Fibroblast of lung (primary cell): ENCODE measurements at places on chromosomes 3 and 15. TPM values are rescaled to one million over a fixed set of nuclear protein-coding genes. Genes with fewer than 3 reads are reported as not detected.

Gene LXN
- total RNA-seq, result 168 and 495 TPM in 2 replicates

Gene RAB6B
- total RNA-seq, result 0.51 and 0.83 TPM in 2 replicates

Gene IL12A
- 27.2 and 72.5 TPM in 2 replicates for total RNA-seq

Gene RBP2
- not detected in 2 replicates for total RNA-seq

Gene OR4M2
- total RNA-seq, result not detected in 2 replicates

Gene SLC6A11
- total RNA-seq, result not detected in 2 replicates

Gene TUBGCP5
- total RNA-seq, result 17.0 and 19.5 TPM in 2 replicates

Gene BCL2A1
- 5.9 and 8.9 TPM in 2 replicates for total RNA-seq

Gene XCR1
- total RNA-seq, result under 0.01 TPM in 1 of 2 replicates, not detected in the other

Gene LYZL4
- total RNA-seq, result not detected in 2 replicates

Gene TM4SF18
- total RNA-seq, result not detected in 2 replicates

Gene SLC22A13
- total RNA-seq, result 0.26 and 0.33 TPM in 2 replicates

Gene PLA2G4E
- not detected in 2 replicates for total RNA-seq

Gene SLITRK3
- under 0.01 TPM in 1 of 2 replicates, not detected in the other for total RNA-seq

Gene ARRDC4
- 24.7 and 39.8 TPM in 2 replicates for total RNA-seq

Gene SKOR1
- total RNA-seq, result under 0.01 and 0.17 TPM in 2 replicates

Gene GABRR3
- total RNA-seq, result not detected in 2 replicates

Gene C3orf22
- not detected in 2 replicates for total RNA-seq

Gene CTSH
- total RNA-seq, result 6.9 and 34.2 TPM in 2 replicates

Gene GPR171
- total RNA-seq, result not detected in 2 replicates

Gene CHRD
- total RNA-seq, result 1.3 and 4.8 TPM in 2 replicates

Gene GPR27
- total RNA-seq, result under 0.01 TPM in 1 of 2 replicates, not detected in the other

Gene RTP3
- not detected in 2 replicates for total RNA-seq

Gene ACKR2
- under 0.01 and 0.26 TPM in 2 replicates for total RNA-seq

Gene TMED3
- total RNA-seq, result 82.2 and 118 TPM in 2 replicates

Gene NANOGP8
- total RNA-seq, result not detected in 2 replicates

Gene TMEM115
- 39.3 and 44.8 TPM in 2 replicates for total RNA-seq

Gene MITF
- total RNA-seq, result 22.3 and 34.3 TPM in 2 replicates

Gene SAMMSON
- total RNA-seq, result under 0.01 TPM in 2 replicates

Gene SAXO2
- total RNA-seq, result 0.66 and 1.8 TPM in 2 replicates

Gene PIGZ
- 0.51 and 0.66 TPM in 2 replicates for total RNA-seq

Gene C2CD4A
- total RNA-seq, result not detected in 2 replicates

Gene DTX3L
- 24.4 and 31.9 TPM in 2 replicates for total RNA-seq

Gene C3orf18
- total RNA-seq, result 14.1 and 25.8 TPM in 2 replicates

Gene TMEM212
- total RNA-seq, result not detected in 2 replicates

Gene GOLGA8Q
- total RNA-seq, result 0.33 and 1.3 TPM in 2 replicates

Gene LMAN1L
- total RNA-seq, result not detected in 2 replicates

Gene NR2E3
- total RNA-seq, result 0.77 and 1.3 TPM in 2 replicates

Gene C15orf62
- total RNA-seq, result under 0.01 and 0.17 TPM in 2 replicates

Gene DENND6A
- 13.4 and 14.1 TPM in 2 replicates for total RNA-seq

Gene TGM4
- total RNA-seq, result not detected in 2 replicates

Gene NAALADL2
- total RNA-seq, result 5.6 and 11.6 TPM in 2 replicates

Gene ADIPOQ
- not detected in 2 replicates for total RNA-seq
